Stimulated activated CD4-positive, alpha-beta T cell treated with anti-CD3 and anti-CD28 coated beads, Interleukin-12 subunit alpha, Interleukin-12 subunit beta, amount 100 ng/mL, for 24 hours (primary cell): ENCODE measurements at places on chromosomes 5 and 9.
A peak's percentile ranks its signal among the peaks of the same experiment; 100 is the strongest.

- DNase-seq, result peak; percentile 22
Observed at GRCh38 chr5:146447734-146448380, 724 bp downstream of the TCERG1 start.

GRCh38 chr9:17978773-17979172 lies 399.9 kb downstream of the SH3GL2 start:
- no peak for DNase-seq

DNA sequence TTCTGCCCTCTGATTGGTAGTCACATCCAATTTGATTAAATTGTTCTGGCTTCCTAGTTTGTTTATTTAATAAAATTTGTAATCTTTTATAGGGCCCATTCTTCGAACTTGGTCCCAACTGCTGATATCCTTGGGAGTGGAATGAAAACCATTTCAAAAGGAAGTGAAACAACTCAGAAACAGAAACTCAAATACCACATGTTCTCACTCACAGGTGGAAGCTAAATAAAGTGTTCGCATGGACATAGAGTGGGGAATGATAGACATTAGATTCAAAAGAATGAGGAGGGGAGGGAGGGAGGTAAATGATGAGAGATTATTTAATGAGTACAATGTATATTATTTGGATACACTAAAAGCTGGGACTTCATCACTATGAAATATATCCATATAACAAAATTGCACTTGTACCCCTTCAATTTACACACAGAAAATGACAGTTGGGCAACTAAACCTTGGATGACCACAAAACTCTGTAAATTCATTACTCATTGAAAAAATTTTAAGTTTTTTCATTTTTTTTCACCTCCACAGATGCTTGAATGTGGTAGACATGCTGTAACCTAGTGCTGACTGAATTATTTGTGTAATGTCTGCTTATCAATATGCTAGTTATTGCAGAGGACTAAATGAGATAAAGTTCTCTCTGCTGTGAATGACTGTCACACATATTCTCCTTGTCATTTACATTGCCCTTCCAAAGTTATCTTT lies 16.0 kb downstream of the ATP10B start:
- DNase-seq, result no peak

GRCh38 chr5:93653716-93654115 lies 70.7 kb downstream of the NR2F1 start:
- DNase-seq, result no peak

DNA sequence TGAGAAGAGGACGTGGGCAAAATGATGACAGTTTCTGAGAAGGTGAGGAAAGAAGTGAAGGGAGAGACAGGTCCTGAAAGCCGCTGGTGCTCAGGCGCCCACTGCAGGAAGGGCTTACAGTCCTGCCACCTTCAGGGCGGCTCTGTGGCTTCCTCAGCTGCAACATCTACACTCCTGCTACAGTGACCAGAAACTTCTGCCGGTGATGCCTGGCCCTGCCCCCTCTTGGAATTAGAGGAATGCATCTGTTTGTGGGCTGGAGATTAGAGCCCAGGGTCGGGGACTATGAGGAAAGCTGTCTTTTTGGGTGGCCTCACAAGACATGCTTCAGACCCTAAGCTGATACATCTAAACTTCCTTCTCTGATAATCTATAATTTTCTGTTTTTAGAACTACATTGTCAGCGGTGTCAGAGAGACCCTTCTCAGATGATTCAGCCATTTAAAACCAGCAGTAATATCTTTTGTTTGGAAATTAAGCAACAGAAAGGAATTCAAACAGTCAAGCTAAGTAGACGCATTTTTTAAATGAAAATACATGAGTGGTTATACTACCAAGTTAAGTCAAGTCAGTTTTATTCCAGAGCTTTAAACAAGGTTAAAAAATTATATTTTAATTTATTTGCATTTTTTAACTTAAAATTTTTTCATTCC lies 30.4 kb downstream of the PRDM6 start:
- DNase-seq, result no peak

GRCh38 chr5:28914297-28914696 lies 1875.9 kb upstream of the CDH9 start:
- no peak for DNase-seq

GRCh38 chr5:14225173-14225834 lies 82.2 kb downstream of the TRIO start:
- no peak for DNase-seq

GRCh38 chr5:74340476-74340875 lies 300.1 kb downstream of the ENC1 start:
- no peak for DNase-seq

- DNase-seq, result no peak
Observed at GRCh38 chr5:58641533-58641932, 58.7 kb downstream of the RAB3C start.

- peak; percentile 18 for DNase-seq
Observed at GRCh38 chr9:17810728-17811571, 232.1 kb downstream of the SH3GL2 start.

DNA sequence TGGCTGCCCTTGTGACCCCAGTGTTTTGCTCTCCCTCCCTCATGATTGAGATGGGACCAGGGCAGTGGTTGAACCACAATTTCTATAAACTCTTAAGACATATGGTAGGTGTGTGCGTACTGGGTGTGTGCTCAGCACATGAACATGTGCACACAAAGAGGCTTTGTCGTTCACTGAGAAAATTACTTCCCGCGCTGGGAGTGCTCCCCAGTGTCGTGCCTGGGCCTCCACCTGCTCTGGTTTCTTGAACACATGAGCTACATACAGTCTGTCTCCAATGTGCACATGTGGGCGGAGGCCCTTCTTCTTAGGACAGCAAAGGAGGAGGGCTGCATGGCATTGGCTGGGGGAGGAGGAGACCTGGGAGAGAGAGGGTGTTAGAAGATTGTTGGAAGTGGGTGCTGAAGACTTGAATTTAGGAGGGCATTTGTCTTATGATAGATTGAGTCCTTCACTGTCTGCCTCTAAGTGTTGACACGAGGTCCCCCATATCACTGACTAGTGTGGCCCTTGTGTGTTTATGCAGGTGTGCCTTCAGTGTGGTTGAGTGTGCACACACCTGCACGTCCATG lies 170.0 kb downstream of the CACNA1B start:
- DNase-seq, result no peak

- DNase-seq, result no peak
Observed at GRCh38 chr9:79645110-79645509, 73.3 kb downstream of the TLE4 start.

DNA sequence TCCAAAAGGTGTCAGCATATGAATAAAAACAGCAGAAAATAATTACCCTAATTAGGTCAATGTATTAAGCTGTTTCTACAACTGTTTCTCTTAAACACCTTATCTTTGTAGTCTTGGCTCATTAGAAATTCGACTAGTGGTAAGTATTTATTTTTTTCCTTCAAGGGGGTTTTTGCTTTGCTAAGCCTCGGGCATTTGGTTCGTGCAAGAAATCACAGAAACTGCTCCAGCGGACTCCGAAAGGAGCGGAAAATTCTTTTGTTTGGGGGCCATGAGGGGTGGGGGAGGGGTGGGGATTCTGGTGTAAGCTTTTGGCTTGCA lies 757 bp downstream of the ZBED3 start:
- no peak for DNase-seq

GRCh38 chr5:180253036-180253824 lies 38.7 kb downstream of the MAPK9 start:
- DNase-seq, result no peak

GRCh38 chr5:175214152-175214551 lies 229.8 kb downstream of the DRD1 start:
- DNase-seq, result no peak

DNA sequence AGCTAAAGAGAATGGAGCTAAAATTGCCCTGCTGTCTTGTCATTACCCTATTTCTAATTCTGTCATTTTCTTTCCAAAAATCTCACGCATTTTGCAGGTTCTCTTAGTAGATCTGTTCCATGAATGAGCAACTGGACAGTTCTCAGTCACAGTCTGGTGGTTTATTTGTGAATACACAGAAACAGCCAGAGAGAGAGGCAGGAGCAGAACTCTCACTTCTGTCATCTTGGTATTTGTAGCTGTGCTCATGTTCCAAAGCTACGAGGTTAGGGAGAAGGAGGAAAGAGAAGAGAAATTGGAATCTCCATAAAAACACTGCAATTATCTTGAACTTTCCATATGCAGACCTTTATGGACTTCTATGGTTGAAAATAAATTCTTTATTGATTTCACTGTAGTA lies 118.0 kb upstream of the OR13F1 start:
- DNase-seq, result no peak

- no peak for DNase-seq
Observed at GRCh38 chr9:91320299-91320698, 41.4 kb downstream of the AUH start.

- no peak for DNase-seq
Observed at GRCh38 chr5:166251786-166252185, 2039.7 kb upstream of the WWC1 start.

- no peak for DNase-seq
Observed at GRCh38 chr5:76850543-76851145, 830 bp downstream of the S100Z start.

DNA sequence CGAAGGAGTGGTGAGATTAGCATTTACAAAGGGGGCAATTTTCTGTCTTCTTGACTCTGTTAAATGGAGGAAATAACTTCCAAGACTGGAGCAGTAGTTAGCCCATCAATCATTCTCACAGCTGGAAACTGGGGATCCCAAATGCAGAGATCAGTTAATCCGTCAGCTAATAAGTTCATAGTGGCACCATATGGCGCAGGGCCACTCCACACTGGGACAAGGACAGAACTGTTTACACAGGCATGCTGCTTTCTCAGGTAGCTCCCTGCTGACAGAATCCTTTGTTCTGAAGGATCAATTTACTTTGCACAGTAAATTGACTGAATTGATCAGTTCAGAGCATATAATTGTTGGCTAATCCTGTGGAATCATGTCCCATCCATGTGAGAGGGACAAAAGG lies 395.7 kb downstream of the TMEM161B start:
- DNase-seq, result no peak

- no peak for DNase-seq
Observed at GRCh38 chr5:61159070-61159469, 3.2 kb downstream of the SMIM15 start.

DNA sequence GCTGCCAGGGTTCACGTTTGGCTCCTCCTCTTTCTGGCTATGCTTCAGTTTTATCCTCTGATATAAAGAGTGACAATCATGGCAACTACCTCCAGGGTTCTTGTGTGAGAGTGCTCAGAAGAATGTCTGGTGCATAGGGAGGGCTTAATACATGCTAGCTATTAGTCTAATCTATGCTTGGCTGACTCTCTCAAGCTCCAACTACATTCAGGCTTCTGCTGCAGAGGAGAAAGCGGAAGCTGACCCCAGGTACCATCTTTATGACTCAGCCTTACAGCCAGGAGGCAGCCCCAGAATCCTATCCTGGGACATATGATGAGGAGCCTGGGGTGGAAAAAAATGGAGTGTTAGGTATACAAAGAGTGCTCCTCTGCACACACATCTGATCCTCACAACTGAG lies 32.1 kb upstream of the RASGRF2 start:
- DNase-seq, result no peak

GRCh38 chr9:30574355-30575151 lies 1809.9 kb upstream of the ACO1 start:
- DNase-seq, result no peak

GRCh38 chr9:134611046-134611445 lies 30.6 kb upstream of the COL5A1 start:
- DNase-seq, result no peak

DNA sequence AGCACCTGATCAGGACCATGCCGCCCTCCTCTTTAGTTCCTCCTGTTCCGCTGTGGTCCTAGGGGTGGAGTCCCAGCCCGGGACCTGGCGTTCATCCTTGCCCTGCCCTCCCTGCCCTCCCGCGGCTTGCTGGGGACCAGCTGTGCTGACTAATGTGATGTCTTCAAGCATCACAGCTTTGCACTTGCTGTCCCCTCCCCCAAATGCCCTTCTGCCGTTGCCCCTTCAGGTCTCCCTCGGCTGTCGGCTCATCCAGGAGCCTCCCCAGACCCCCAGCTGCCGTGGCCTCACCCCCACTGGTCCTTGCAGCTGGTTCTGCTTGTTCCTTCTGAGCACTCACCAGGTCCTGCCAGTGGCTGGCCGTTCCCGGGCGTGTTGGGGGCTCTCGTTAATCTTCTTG lies 19.9 kb downstream of the RXRA start:
- no peak for DNase-seq

GRCh38 chr5:139186261-139186660 lies 11.9 kb downstream of the SIL1 start:
- no peak for DNase-seq

DNA sequence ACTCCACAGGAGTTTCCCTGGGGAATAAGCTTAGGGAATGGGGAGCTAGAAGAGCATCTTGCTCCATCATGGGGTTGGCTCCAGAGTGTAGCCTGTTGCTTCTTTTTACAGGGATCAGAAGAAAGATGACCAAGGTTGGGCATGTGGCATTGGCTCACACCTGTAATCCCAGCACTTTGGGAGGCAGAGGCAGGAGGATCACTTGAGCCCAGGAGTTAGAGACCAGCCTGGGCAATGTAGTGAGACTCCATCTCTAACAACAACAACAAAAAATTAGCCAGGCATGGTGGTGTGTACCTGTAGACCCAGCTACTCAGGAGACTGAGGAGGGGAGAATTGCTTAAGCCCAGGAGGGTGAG lies 18.4 kb downstream of the NUDT2 start:
- no peak for DNase-seq
